ENCODE measurements at places on chromosomes 3 and 15.
A peak's percentile ranks its signal among the peaks of the same experiment; 100 is the strongest.

- DNase-seq, result peak; percentile 52
These were observed 141.9 kb upstream of the C2CD4B start for GRCh38 chr15:62306851-62307504.

DNA sequence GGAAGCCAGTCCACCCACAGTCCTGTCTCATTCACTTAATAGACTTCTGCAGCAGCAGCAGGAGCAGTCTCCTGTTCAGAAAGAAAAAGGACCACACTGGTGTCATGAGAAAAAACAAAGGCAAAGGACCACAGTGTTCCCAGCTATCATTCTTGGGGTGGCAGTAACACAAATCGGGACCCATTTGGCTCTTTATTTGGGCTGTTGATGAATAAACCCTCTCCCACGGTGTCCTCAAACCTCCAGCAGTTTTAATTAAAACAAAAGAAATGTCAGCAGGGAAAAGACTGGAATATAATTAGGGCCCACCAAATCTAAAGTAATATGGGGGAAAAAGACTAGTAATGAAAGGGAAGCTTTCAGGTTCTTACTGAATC, 210.5 kb upstream of the SLC2A2 start:
- no peak for DNase-seq

- no peak for DNase-seq
These were observed 54.5 kb upstream of the OCA2 start for GRCh38 chr15:28153492-28154119.

- DNase-seq, result no peak
These were observed 110.9 kb upstream of the GALNT15 start for GRCh38 chr3:16063603-16064002.

GRCh38 chr15:77500989-77501388, 80.3 kb downstream of the HMG20A start:
- DNase-seq, result no peak

DNA sequence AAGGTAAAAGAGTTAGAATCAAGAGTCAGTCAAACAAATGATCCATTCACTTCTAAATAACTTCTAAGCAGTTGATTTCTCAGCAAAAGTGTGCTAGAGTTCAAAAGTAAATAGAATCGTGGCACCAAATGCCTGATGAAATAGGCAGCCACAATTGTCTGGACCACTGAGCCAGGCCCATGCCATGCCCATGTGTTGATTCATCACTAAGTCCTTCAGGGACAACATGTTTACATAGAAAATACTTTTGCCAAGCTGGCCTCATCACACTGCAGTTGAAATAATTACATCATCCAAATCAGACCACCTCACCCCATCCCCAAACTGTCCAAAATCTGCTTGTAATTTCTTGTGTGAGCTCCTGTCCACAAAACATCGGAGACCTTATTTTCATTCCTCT, 216.3 kb downstream of the IGSF11 start:
- DNase-seq, result peak; percentile 36

- no peak for DNase-seq
These were observed 29.4 kb downstream of the FHIT start for GRCh38 chr3:61221759-61222362.

GRCh38 chr15:50523851-50524251, 22.6 kb downstream of the USP50 start:
- DNase-seq, result no peak

DNA sequence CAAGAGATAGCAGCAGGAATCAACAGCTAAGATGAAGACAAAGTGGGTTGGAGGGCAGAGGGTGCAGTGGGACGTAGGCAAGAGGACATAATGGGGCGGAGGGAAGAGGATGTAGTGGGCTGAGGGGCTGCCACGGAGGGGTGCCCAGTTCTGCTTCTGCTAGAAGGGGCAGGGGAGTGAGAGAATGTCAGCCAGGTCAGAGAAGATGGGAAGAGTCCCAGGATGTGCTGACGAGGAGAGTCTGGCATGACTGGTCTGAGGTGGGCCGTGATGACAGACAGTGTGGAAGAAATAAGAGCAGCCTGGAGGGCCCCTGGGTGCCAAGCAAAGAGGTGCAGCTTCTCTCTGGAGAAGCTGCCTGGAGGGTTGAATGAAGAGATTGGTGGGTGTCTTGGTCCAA, 4.0 kb downstream of the SPSB4 start:
- DNase-seq, result no peak

GRCh38 chr3:15384510-15385237, 42.7 kb downstream of the METTL6 start:
- DNase-seq, result no peak

DNA sequence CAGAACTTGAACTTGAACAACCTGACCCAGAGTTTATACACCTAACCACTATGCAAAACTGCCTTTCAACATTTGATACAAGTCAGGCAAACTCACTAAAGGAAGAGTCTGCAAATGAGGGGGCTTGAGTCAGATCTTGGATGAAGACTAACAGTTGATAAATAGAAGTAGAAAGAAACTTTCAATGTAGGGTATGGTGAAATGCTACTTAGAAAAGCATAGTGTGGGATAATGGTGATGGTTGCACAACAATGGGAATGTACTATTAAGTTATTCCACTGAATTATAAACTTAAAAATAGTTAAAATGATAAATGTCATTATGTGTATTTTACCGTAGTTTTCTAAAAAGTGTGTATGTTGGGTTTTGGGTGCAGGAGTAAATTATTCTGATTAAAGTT, 19.7 kb upstream of the ZNF280D start:
- DNase-seq, result no peak

DNA sequence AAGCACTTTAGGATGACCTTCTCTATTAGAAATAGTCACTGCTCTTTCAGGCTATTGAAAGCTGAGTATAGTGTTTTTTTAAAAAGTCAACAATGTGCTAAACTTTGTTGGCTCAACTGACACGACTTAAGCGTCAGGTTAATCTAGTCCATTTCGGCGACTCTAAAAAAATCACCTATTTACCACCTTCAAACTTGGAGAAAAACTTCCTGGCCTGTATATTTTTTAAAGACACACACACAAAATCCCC, 517.8 kb downstream of the FOXP1 start:
- no peak for DNase-seq
